ENCODE measurements at places on chromosomes 5 and 9. TPM values are rescaled to one million over a fixed set of nuclear protein-coding genes. Genes with fewer than 3 reads are reported as not detected.

Gene IRF1
- 23.4 TPM for total RNA-seq

Gene FABP6
- total RNA-seq: not detected

Gene FGF1
- total RNA-seq: 0.13 TPM

Gene CENPK
- total RNA-seq: 6.3 TPM

GRCh38 chr5:150057052-150057451, 29.3 kb downstream of the CSF1R start:
- no peak for DNase-seq

Measured in dermis microvascular lymphatic vessel endothelial cell (primary cell).